ENCODE measurements at places on chromosomes 3 and 15.

- DNase-seq = no peak
Measured at GRCh38 chr15:70752193-70752635, 11.1 kb downstream of the UACA start.

DNA sequence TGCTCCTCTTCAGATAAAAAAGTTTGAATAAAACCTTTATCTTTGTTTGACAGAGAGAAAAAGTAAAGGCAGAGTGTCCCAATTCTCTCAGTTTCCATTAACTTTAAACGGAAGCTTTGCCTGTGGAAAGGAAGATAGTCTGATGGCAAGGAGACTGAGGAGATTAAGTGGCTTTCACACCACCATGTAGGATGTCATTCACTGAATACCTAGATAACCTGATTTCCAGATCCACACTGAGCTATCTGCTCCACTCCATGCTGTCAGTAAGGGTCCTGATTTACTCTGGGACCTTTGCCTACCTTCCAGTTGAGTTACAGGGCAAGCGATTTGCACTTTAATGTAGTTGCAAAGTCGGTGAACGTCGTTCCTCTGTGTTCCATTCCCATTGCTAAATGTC, 233.4 kb upstream of the TBL1XR1 start:
- no peak for DNase-seq

GRCh38 chr3:61936344-61936937, 375.1 kb downstream of the PTPRG start:
- DNase-seq = no peak

- DNase-seq = no peak
Measured at GRCh38 chr3:191470545-191470944, 9.6 kb downstream of the PYDC2 start.

GRCh38 chr3:117473981-117474538, 764.5 kb downstream of the TUSC7 start:
- no peak for DNase-seq

- no peak for DNase-seq
Measured at GRCh38 chr15:73295630-73296286, 73.0 kb downstream of the HCN4 start.

DNA sequence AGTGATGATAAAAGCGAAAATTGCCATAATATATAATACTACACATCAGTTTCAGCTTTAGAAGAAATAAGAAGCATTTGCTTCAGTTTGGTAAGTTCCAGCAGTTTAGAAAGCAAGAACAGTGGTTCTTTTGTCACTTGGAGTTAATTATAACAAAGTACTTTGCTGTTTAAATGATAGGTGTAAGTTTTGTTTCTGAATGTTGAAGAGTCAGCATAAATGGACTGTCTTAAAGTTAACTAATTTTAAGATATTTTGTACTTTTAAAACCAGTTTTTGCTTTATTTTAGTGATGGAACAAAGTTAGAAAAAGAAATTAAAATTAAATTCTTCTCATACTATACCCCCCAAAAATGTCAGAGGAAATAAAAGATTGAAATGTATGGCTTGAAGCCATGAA, 24.6 kb downstream of the CHCHD6 start:
- no peak for DNase-seq

DNA sequence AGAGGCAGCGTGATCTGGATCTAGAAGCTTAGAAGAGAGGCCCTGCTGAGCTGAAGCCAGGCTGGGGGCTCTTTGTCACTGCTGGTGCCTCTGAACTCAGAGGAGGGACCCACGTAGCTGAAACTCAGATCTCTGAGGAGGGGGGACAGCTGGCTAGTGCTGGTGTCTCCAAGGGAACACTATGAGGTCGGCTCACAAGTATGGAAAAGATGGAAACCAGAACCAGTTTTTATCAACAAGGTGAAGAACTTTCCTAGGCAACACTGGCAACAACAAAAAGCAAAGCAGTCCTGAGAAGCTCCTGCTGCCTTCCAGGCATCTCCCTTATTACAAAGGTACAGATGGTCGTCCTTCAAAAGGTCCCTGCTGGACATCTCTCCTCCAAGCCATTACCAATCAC, 27.0 kb upstream of the FSTL1 start:
- DNase-seq = no peak

DNA sequence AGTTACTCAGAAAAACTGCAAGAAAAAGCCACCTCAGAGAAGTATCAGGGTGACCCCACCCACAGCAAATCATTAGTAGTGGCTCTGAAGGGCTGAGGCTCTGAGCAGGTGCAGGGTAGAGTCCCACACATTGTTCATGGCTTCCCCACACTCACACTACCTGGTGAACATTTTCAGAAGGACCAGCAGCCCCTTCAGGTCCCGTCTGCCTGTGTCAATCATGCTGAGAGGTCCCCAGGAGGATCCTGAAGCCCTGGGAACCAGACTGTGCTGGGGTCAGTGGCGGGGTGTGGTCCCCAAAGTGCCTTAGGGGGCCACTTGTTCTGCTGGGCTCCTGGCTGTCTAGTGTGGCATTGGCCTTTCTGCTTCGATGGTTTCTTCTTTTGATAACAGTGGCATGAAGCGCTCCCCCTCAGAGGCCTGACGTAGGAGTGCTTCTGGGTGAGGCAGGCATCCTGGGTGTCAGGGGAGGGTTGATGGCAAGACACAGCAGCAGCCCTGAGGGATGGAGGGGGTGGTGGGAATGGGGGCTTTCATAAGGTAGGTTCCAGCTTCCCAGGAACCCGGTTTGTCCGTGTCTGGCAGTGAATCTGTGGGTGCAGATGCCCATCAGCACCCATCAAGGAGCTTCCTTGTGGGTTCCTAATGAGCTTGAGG, 19.0 kb upstream of the FANCD2 start:
- no peak for DNase-seq

DNA sequence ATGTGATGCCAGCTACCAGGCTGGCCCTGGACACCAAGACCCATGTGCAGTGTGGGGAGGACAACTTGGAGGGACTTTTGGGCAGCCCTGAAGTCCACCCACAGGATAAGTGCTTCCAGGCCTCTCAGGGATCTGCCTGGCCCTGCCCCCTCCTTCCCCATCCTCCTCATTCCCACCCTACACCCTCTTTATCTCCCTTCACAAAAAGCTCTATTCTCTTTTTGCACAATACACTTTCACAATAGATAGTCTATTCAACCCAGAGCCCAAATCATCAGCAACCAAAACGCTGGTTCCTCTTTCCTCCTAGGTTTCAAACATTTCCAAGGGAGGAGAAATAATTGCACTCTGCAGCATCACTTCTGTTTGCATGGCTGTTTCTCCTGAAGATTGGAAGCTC, 7.8 kb upstream of the ZNF710 start:
- no peak for DNase-seq

GRCh38 chr3:55797084-55797483, 310.0 kb upstream of the WNT5A start:
- no peak for DNase-seq

GRCh38 chr3:190644766-190645165, 130.9 kb downstream of the IL1RAP start:
- DNase-seq = no peak

DNA sequence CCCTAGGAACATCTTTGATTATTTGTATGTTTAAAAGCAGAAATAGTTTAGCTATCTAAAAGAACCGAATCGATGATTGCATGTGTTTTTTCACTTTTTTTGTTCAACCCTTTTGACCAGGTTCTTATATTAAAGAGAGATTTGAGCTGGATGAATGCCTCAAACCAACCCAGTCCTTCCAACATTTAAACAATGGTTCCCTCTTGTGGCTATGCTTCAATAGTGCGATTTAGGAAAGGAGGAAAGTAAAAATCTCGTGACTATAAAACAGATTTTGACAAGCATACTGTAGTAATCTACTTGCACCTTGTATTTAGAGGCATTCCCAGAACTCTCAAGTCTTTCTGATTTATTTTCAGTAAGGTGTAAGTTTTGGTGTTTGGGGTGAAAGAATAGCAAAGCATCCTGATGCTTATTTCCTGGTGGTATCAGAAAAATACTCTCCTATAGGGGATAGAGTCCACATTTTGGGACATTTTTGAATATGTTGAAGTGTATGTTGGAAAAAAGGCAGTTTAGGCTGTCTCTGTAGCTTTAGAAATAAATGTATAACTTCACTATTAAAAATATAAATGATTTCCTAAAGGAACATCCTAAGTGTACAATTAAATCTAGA, 159.6 kb upstream of the KCNH8 start:
- DNase-seq = no peak

DNA sequence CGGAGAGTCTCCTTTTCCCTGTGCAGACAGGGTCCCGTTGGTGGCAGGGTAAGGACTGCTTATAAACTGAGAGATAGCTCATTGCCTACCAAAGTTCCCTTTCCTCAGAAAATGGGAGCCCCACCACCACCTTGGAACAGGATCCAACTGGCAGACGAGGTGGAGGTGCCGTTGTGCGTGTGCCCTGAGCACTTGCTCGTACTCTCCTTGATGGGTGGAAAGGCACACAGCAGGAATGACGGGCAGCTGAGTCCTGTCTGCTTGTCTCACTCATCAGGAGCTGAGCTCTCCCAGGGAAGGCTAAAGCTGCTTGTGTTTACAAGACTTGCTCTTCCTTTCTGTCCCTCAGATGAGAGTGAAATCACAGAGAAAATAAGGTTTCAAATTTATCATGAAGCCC, 60.7 kb downstream of the B3GNT5 start:
- no peak for DNase-seq

- DNase-seq = no peak
Measured at GRCh38 chr3:29319798-29320197, 38.9 kb downstream of the RBMS3 start.

DNA sequence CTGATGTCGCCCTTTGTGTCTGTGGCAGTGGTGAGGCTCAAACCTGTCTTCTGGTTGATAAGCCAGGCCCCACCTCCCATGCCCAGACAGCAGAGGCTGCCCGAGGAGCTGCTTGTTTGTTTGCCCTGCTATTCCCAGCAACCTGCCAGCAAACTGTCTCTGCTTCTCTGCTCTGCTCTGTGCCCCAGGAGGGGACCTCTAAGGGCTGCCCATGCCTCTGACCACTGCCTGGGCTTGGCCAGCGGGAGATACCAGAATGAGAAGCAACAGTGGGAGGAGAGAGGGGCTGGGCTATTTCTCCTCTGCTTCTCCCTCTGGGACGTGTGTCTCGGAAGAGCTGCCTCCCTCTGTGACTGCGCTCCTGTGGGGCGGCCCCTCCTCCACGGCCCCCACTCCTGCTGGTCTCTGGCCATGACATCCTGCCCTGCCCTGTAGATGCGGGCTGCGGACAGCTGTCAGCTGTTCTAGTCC, 213.1 kb downstream of the RPLP1 start:
- DNase-seq = no peak

DNA sequence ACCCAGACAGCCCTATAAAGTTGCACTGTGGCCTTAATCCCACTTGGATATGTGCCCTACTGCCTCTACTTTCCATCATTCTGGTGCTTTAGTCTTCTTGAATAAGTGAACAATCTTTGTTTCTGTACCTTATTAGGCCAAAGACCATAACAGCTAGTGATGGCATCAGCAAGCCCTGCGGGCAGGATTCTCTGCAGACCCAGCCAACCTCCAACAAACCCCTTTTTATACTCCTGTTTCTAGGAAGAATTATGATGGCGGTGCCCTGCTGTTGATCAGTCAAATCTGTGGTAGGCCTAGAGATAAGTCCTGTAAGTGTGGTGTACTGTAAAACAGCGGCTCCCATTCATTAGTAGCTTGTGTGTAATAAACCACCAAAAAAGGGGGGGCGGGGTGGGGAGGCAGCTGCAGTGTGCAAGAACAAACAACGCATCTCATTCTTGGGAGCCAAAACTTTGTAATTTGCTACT, 40.5 kb downstream of the SOX2 start:
- no peak for DNase-seq

GRCh38 chr15:99252326-99252725, 1.0 kb downstream of the LRRC28 start:
- DNase-seq = no peak

- DNase-seq = peak; percentile 25
Measured at GRCh38 chr3:146218880-146219866, 31.7 kb downstream of the PLSCR4 start.

- no peak for DNase-seq
Measured at GRCh38 chr3:57745101-57745500, 11.0 kb upstream of the SLMAP start.

GRCh38 chr15:72302955-72303354, 17.0 kb downstream of the CELF6 start:
- no peak for DNase-seq

DNA sequence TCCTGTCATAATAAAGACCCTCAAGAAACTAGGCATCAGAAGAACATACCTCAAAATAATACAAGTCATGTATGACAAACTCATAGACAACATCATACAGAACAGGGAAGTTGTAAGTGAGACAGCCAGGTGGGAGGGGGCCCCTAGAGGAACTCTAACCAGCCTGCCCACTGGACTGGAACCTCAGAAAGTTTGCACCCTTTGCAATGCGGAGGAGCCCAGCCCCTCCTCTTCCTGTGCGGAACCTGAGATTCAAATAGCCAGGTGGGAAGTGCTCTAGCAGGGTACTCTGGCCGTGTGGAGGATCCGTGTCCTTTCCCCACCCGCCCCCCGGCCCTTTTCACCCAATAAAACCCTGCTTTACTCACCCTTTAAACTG, 387.0 kb upstream of the CBLB start:
- DNase-seq = no peak

DNA sequence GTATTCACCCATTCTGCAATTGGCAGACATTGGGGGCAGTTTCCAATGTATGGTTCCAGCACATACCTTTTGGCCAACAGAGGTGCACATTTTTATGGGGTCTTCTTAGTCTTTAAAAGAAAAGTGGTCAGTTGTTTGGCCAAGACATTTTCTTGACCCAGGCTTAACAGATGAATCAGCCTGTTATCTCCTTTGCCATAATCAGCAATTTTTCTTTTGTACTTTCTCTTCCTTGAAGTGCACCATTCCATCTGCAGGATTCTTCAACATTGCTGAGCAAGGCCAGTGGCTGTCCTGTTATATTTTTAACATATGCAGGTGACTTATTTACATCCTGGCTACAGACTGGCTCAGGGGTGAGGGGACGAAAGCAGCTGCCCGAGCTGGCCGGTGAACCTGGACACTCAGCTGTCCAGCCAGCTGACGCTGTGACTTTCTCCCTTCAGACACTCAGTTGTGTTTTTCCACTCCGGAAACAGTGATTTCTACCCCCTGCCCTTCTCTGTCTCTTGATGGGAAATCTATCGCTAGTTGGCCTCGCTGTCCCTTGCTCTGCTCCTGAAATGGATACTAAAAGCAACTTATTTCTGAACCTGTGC, 96.5 kb upstream of the TNFAIP8L3 start:
- no peak for DNase-seq

- no peak for DNase-seq
Measured at GRCh38 chr3:195736866-195737490, 16.2 kb downstream of the MUC20 start.

Measured in stimulated activated CD4-positive, alpha-beta T cell treated with anti-CD3 and anti-CD28 coated beads, Interleukin-1b, Interleukin-23, amount 100 ng/mL, for 4 hours (primary cell).